Activated CD4-positive, alpha-beta T cell treated with anti-CD3 and anti-CD28 coated beads, Interleukin-2, amount 10 ng/mL, durations not matched to agents 24 days and 14 days (primary cell): ENCODE measurements at places on chromosomes 1 and 21.
A peak's percentile ranks its signal among the peaks of the same experiment; 100 is the strongest.

DNA sequence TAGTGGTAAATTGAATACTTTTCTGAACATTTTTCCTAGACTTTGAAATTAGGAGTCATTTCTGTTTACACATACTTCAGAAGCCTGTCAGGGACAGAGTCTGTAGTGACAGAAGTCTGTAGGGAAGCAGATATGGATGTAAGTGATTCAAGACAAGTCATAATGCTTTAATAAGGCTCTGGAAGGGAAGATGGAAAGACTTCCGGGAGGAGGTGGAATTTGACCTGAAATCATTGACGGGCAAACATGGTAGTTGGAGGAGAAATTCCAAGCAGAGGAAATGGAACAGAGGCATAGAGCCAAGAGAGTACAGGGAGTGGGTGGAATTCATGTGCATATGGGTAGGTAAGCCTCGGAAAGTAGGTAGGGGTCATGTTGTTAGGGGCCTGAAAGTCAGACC is 22.5 kb downstream of the CAMTA1 start:
- DNase-seq: no peak
- no peak overlapping the region for H3K27ac ChIP-seq
- peaks cover 21% of the 10 kb centered on the region for H3K4me1 ChIP-seq
- H3K36me3 ChIP-seq: no peaks in the 10 kb centered on the region
- no peaks in the 10 kb centered on the region for H3K27me3 ChIP-seq

- no peaks in the 10 kb centered on the region for H3K4me1 ChIP-seq
- H3K27ac ChIP-seq: no peak overlapping the region
- no peak overlapping the region for H3K4me3 ChIP-seq
- no peaks in the 10 kb centered on the region for H3K36me3 ChIP-seq
These were observed 65.2 kb upstream of the GJA5 start for GRCh38 chr1:147825586-147825985.

DNA sequence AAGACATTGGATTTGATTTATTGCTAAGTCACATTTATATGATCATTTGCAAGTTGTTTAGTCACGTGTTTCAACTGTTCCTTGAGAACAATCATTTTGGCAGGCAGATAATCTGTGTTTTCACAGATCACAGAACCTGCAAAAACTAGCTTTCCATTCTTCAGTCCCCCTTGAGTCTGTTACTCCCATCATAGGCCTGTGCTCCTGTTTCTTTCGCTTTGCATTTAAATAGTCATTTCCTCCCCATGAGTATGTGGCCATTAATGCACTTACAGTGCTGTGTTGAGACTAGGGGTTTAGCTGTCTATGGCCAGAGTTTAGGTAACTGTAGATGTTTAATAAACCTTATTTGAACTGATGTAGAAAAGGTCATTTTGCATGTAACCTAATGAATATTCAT is 214.5 kb downstream of the PATJ start:
- DNase-seq: no peak
- no peak overlapping the region for H3K4me3 ChIP-seq
- no peaks in the 10 kb centered on the region for H3K36me3 ChIP-seq
- no peak overlapping the region for H3K27ac ChIP-seq

DNA sequence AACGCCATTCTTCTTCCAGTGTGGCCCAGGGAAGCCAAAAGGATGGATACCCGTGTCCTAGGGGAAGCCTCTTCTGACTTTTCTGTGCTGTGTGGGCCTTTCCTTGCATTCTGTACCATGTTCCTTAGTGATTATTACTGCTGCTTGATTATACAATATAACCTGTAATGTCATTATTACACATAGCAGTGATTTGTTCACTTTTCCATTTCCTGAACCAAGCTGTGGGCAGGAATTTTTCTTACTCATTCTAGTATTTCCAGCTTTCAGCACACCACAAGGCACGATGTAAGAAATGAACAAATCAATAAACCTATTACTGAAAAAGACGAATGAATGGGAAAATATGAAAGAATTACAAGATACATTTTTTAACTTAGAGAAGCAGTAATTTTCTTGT is 8.4 kb upstream of the USP33 start:
- peaks cover 4% of the 10 kb centered on the region for H3K4me1 ChIP-seq
- no peaks in the 10 kb centered on the region for H3K27me3 ChIP-seq
- no peaks in the 10 kb centered on the region for H3K36me3 ChIP-seq
- H3K4me3 ChIP-seq: no peak overlapping the region
- H3K27ac ChIP-seq: no peak overlapping the region
- DNase-seq: no peak

DNA sequence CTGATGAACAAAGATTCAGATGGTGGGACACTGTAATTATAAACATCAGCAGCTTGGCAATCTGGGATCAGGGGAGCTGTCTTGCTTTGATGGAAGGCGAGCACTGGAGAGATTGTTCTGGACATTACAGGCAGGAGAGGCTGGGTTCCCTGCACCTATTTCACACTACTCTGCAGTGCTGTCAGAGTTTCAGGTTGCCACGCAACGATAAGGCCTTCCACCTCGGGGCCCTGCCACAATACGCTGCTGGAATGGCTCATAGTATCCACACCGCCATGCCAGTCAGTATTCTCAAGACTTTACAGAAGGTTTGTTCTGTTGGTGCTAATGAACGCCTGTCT is 96.8 kb downstream of the GLIS1 start:
- H3K4me1 ChIP-seq: peaks cover 1% of the 10 kb centered on the region
- no peak overlapping the region for H3K27ac ChIP-seq
- H3K36me3 ChIP-seq: no peaks in the 10 kb centered on the region
- H3K4me3 ChIP-seq: no peak overlapping the region
- peaks cover 5% of the 10 kb centered on the region for H3K27me3 ChIP-seq

DNA sequence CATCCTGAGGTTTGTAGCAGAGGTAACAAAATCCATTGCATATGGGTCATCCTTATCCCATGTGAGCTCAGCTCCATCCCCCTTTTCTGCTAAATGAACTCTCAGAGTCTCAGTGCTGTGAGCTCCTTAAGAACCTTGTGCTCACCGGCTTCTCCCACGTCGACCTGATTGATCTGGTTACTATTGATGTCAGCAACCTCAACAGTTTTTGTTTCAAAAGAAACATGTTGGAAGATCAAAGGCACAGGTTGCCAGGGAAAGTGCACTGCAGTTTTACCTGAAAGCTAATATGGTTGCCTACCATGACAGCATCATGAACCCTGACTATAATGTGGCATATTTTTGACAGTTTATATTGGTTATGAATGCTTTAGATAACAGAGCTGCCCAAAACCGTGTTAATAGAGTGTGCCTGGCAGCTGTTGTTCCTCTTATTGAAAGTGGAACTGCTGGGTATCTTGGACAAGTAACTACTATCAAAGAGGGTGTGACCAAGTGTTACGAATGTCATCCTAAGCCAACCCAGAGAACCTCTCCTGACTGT is 131.4 kb downstream of the HS2ST1 start:
- DNase-seq: peak; percentile 88
- H3K27me3 ChIP-seq: no peaks in the 10 kb centered on the region
- peaks cover 5% of the 10 kb centered on the region for H3K36me3 ChIP-seq
- H3K4me1 ChIP-seq: peaks cover 25% of the 10 kb centered on the region

DNA sequence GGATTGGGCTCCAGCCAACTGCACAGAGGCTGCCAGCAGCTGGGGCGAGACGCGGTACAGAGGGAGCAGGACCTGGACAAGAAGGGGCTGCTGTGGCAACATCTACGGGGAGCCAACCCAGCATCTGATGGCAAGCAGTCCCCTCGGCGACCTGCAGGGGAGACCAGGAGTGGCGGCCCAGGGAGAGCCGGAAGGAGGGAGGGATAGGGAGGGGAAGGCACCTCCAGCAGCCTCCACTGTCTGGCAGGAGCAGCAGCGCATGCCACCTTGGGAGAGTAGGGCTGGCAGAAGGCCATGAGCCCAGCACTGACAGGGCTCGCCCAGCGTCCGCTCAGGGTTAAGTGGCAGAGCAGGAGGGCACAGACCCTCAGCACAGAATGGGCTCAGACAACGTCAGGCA is 17.3 kb downstream of the CHD5 start:
- no peak overlapping the region for H3K27ac ChIP-seq
- H3K36me3 ChIP-seq: no peaks in the 10 kb centered on the region
- peaks cover 3% of the 10 kb centered on the region for H3K4me1 ChIP-seq

DNA sequence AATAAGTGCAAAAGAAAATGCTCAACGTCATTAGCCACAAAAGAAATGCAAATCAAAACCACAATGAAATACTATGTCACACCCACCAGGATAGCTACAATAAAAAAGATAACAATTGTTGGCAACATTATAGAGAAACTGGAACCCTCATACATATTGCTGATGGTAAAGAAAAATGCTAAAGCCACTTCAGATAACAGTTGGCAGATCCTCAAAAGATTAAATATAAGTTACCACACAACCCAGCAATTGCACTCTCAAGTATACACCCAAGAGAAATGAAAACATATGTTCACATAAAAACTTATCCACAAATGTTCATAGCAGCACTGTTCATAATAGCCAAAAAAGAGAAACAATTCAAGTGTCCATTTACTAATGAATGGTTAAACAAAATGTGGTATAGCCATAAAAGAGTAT is 20.7 kb downstream of the TRIM33 start:
- H3K4me1 ChIP-seq: peaks cover 22% of the 10 kb centered on the region
- no peak for DNase-seq
- H3K27me3 ChIP-seq: no peaks in the 10 kb centered on the region
- no peak overlapping the region for H3K4me3 ChIP-seq

- H3K4me3 ChIP-seq: no peak overlapping the region
- H3K4me1 ChIP-seq: no peaks in the 10 kb centered on the region
- H3K27ac ChIP-seq: no peak overlapping the region
- H3K27me3 ChIP-seq: peaks cover 14% of the 10 kb centered on the region
- no peak for DNase-seq
- H3K36me3 ChIP-seq: no peaks in the 10 kb centered on the region
These were observed 6.0 kb downstream of the COL24A1 start for GRCh38 chr1:86150553-86151055.

DNA sequence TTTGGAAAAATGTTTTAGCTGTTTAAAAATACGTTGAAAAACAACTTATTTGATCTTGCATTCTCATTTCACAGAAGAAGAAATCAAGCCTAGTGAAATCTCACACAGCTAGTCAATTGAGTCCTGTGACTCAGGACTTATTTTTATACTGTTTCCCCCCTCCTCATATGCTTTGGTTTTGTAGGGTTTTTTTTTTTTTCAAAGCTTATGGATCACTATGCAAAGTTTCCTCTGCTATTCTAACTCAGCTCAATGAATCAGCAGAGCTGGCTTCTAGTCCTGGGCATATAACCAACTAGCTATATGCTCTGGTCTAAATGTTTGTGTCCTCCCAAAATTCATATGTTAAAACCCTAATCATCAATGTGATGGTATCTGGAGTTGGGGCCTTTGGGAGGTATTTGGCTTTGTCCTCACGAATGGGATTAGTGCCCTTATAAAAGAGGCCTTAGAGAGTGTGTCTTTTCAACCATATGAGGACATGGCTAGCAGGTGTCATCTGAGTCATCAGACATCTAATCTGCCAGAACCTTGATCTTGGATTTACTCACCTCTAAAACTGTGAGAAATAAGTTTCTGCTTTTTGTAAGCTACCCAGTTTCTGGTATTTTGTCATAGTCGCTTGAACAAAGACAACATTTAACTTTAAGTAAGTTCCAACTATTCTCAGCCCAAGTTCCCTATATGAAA is 317.2 kb upstream of the C1orf87 start:
- no peak overlapping the region for H3K4me3 ChIP-seq
- no peak for DNase-seq
- H3K27me3 ChIP-seq: no peaks in the 10 kb centered on the region
- no peaks in the 10 kb centered on the region for H3K4me1 ChIP-seq
- H3K27ac ChIP-seq: no peak overlapping the region

DNA sequence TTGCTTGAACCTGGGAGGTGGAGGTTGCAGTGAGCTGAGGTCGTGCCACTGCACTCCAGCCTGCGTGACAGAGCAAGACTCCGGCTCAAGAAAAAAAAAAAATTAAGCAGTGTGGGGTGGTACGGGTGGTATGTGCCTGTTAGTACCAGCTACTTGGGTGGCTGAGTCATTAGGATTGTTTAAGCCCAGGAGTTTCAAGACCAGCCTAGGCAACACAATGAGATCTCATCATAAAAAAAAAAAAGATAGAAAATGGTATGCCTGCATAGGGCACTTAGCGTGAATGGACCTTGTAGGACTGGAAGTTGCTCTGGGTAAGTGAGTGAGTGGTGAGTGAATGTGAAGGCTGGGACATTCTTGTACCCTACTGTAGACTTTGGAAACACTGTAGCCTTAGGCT is 37.0 kb downstream of the TBCE start:
- no peaks in the 10 kb centered on the region for H3K4me1 ChIP-seq
- H3K36me3 ChIP-seq: peaks cover 2% of the 10 kb centered on the region
- H3K4me3 ChIP-seq: no peak overlapping the region

DNA sequence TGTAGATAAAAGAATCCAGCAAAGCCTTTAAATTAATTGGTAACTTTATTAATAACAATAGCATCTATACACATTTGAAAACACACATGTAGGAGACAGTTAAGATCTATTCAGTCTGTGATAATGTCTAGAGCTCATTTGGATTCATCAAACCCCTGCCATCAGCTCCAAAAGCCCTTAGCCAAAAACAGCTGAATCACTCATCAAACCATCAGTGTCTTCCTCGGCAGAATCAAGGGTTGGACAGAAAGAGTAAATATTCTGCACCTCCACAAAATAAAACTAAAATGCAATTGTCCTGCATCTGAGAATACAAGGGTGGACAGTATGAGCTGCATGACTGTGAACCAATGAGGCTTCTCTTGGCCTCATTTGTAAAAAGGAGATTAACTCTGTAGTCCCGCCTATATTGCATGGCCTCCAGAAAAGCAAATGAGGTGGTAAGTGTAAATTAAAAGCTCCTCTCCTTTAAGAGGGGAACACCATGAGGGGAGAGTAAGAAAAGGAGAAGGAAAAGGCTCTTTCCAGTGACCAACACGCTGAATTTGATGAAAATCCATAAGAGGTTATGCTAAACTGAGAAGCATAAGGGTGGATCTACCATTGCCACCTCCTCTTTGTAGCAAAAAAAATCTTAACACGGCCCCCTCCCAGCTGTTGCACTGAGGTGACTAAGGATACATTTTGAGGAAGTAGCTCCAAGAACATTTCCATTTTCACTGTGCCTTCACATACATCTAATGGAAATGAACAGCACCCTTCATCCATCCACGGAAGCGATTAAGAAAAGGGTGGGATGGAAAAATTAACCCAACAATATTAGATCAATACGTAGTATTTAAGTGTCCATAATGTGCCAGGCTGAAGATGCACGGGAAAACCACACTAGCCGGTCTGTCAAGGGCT is 14.7 kb upstream of the BOLA1 start:
- no peak overlapping the region for H3K27ac ChIP-seq
- H3K4me3 ChIP-seq: no peak overlapping the region
- DNase-seq: peak; percentile 80
- H3K27me3 ChIP-seq: peaks cover 2% of the 10 kb centered on the region
- peaks cover 19% of the 10 kb centered on the region for H3K4me1 ChIP-seq

GRCh38 chr1:229258031-229258756 is 12.7 kb upstream of the RAB4A start:
- peaks cover 9% of the 10 kb centered on the region for H3K27me3 ChIP-seq
- peaks cover 27% of the 10 kb centered on the region for H3K4me1 ChIP-seq
- no peak overlapping the region for H3K4me3 ChIP-seq
- DNase-seq: peak; percentile 89
